Activated T-cell treated with anti-CD3 and anti-CD28 coated beads, Interleukin-2, amount 50 U/mL, for 1 hour (primary cell): ENCODE measurements at places on chromosomes 11 and 22.

DNA sequence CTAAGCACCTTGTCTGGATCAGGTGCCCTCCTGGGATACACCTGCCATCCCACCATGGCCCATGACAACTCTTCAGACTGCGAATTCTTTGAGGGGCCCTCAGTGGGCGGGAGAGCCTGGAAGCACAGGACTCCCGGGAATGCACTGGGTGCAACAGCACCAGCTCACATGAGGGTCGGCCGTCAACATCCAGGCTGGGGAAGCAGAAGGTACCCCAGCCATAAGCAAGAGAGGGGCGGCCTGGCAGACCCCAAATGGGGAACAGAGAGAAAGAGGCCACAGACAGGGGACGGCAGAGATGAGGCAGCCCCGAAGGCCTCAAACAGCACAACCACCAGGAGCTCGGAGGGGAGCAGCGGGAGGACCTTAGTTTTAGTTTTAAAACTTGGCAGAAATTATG is 94.4 kb downstream of the PHF21B start:
- DNase-seq: no peak

GRCh38 chr22:27195094-27195493 is 537.7 kb downstream of the MIAT start:
- no peak for DNase-seq

DNA sequence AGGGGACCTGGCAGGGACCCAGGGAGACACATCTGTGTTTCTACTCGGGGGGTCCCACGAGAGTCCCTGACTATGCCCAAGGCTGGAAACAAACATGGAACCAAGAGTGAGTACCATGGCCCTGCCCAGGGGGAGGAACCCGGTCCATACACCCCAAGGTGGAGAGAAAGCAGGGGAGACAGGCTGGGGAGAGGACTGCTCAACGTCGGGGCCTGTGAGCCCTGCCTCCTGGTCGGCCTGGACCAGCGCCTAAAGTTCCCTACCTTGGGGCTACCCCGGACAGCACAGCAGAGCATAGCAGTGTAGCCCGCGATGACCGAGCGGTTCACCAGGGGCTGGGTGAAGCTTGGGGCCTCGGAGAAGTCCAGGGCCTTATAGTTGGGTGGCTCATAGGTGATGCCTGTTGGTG is 20.2 kb downstream of the MYBPC3 start:
- no peak for DNase-seq

GRCh38 chr11:108967571-108967970 is 302.7 kb downstream of the DDX10 start:
- no peak for DNase-seq

- DNase-seq: no peak
Observed at GRCh38 chr11:69131644-69132300, 24.0 kb upstream of the SMIM38 start.

DNA sequence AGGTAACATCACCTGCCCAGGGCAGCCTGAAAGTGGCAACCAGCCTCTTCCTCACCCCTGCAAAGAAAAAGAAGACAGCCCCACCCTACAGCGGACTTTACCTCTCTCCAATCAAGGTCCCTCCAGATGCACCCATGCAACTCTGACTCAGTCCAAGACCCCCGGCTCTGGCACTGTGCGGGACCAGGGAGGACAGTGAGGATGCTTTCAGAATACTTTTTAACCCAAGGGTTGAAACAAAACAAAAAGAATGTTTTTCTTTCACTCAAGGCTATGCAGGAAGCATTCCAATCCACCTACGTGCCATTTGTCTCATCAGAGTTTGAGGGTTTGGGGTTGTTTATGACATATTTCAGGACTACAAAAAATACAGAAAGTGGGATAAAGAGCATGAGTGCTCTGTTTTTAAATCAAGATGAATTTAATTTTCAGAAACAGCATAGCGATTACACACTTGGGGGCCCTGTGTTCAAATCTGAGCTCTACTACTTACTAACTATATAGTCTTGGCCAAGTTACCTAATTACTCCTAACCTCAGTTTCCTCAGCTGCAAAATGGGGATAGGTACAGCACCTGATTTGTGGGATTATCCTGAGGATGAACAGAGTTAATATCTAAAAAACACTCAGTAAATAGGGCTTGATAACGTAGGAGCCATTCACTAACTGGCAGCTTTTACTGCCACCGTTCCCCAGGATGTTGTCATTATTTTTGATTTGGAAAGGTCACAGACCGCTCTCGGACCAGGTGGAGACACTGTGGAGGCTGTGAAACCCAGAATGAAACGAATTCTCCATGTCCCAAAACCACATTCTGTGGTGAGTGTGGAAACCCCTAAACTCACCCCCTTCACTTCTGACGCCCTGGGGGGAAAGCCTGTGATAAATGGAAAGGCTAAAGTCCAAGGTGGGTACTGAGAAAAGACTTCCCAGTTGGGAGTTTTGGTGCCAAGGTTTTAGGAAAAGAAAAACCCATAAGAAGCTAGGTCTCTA is 5.6 kb downstream of the PLAAT3 start:
- DNase-seq: no peak

DNA sequence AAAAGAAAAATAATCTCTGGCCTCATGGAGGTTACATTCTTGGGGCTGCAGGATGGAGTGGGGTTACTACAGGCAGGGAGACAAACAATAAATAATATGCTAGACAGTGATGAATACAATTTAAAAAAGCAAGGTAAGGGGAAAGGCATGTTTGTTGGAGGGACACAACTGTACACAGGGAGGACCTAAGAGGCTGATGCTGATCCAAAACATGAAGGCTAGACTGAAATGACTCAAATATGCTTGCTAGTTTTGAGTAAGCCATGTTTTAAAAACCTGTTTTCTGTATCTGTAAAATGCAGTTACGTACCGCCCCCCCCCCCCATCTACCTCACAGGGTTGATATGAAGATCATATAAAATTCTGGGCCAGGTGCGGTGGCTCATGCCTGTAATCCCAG is 44.0 kb downstream of the EIF4ENIF1 start:
- DNase-seq: no peak

- no peak for DNase-seq
Observed at GRCh38 chr11:125481531-125481930, 14.5 kb downstream of the FEZ1 start.

DNA sequence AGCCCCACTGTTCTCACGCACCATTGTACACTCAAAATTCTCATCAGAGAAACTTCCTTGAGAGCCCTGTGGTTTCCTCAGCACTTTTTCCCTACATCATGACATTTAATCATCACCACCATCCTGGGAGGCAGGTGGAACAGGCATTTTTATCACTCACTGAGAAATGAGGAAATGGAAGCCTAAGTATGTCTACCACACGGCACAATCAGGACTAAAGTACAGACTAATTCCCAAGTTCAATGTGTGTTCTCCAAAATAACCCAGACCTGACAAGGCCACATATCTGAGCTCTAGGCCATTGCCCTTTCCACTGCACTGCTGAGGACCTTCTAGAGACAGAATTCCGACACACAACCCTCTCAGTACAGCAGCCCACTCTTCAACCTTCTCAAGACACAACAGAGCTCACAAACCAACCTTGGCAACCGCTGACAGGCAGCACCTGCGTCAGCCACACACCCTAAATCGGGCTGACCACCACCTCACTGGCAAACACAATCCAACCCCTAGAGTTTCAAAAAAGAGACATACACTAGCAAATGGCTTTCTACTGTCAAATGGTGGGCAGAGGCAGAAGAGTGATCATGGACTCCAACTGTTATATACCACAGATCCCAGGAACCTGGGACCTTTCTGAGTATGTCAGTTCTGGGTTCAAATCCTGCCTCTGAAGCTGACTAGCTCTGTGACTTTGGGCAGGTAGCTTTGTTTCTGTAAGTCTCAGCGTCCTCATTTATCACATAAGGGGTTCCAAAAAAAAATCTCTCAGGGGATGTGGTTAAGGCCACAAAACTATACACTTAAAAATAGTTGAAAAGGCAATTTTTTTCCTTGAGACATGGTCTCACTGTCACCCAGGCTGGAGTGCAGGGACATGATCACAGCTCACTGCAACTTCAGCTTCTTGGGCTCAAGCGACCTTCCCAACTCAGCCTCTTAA is 16.3 kb downstream of the SMCO4 start:
- DNase-seq: no peak
